Frontal cortex (tissue), 4 donors: ENCODE measurements at places on chromosomes 3 and 15. TPM values are rescaled to one million over a fixed set of nuclear protein-coding genes. Genes with fewer than 3 reads are reported as not detected.

The CCNB2 gene
- total RNA-seq: 4.9 TPM

The DAZL gene
- total RNA-seq: not detected

The LXN gene
- total RNA-seq: 7.3 TPM

The ADGRG7 gene
- total RNA-seq: not detected

The PIGZ gene
- 2.9 TPM for total RNA-seq

The RPL39L gene
- total RNA-seq: 15.5 TPM
